ENCODE measurements at places on chromosomes 13 and 19. TPM values are rescaled to one million over a fixed set of nuclear protein-coding genes. Genes with fewer than 3 reads are reported as not detected.

ZNF43 gene
- total RNA-seq, result 36.8 TPM

GRCh38 chr19:50465986-50466705, 10.2 kb upstream of the EMC10 start:
- no peaks in the 10 kb centered on the region for H3K36me3 ChIP-seq
- no peaks in the 10 kb centered on the region for H3K27me3 ChIP-seq
- H3K27ac ChIP-seq, result no peak overlapping the region
- no peak overlapping the region for H3K4me3 ChIP-seq
- H3K4me1 ChIP-seq, result peaks cover 2% of the 10 kb centered on the region
- no peak for DNase-seq

TUBB4A gene
- 0.40 TPM for total RNA-seq

GRCh38 chr13:36192166-36192565, 22.2 kb downstream of the SOHLH2 start:
- H3K36me3 ChIP-seq, result no peaks in the 10 kb centered on the region
- no peak overlapping the region for H3K27ac ChIP-seq
- H3K4me1 ChIP-seq, result no peaks in the 10 kb centered on the region

DNA sequence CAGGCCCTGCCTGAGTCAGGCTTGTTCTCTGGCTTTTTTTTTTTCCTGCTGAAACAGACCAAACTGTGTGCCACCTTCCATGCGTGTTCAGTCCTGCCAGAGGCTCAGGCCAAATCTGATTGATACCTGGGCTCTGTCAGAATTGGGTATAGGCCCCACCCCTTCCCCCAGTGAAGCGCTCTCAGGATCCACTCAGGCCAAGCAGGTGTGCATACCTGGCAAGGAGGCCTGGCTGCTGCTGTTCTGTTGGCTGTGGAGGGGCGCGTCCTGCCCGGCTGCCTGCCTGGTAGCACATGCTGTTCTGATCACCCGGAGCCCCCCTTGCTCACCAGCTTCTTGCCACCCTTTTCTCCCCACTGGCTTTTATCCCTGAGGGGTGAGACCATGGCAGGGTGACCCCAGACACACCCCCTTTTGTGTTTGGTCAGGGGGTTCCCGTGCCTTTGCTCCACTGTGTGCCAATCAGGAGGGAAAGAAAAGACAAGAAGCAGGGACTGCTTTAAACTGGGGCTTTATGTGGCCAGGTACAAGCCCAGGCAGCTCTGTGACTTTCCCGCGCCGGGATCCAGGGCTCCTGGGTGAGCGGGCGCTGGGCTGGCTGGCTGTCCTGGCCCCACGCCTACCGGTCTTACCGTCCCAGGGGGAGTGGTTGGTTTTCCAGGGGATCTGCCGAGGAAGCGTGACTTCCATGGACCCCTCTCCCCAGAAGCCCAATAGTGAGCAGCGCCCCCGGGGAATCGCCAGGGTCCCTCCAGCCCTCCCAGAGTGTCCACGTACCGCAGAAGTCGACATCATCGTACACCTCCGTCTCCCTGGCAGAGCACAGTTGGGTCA, 12.7 kb downstream of the PRAM1 start:
- DNase-seq, result no peak
- no peak overlapping the region for H3K27ac ChIP-seq
- no peak overlapping the region for H3K4me3 ChIP-seq
- H3K4me1 ChIP-seq, result peaks cover 41% of the 10 kb centered on the region

DNA sequence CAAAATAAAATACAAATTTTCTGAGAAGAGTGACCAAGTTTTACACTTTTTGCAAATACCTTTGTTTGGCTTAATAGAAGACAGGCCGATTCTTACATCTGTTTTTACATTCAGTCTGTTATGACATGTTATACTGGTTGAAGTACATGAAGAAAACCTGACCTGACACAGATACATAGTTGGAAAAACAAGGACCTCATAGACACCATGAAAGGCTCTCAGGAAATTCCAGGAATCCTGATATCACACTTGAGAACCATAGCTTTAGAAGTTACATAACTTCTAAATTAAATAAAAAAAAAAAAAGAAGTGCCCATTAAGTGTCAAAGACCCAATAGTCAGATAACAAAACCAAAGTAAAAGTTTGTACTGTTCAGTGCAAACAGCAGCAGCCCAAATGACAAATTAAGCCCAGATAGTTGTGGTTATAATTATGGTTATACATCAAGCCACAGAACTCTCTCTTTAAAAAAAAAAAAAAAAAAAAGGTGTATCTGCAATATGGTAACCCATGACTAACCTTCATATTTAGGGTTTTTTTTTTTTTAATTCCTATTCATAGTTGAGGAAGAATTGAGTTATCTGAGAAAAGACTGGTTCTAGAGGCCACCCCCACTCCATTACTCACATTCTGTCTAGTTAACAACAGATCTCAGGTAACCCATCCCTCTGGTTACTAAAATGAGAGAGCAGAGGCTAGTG, 19.8 kb downstream of the RBM26 start:
- no peak overlapping the region for H3K4me3 ChIP-seq
- no peak for DNase-seq
- peaks cover 3% of the 10 kb centered on the region for H3K4me1 ChIP-seq

DNA sequence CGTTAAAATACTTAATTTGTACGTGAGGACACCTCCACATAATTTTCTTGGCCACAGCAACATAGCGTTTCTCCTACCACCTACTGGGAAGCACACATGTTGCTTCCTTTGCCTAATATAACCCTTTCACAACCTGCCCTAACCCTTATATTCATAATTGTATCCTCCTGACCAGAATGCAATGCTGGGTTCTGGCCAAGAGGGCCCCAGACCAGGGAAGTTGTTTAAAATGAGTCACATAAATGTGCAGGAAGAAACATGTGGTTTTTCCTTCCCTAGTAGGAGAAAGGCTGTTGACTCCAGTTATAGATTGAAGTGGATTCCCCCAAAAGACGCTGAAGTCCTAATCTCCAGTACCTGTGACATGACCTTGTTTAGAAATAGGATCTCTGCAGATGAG, 187.3 kb downstream of the NUFIP1 start:
- no peak overlapping the region for H3K4me3 ChIP-seq
- no peaks in the 10 kb centered on the region for H3K36me3 ChIP-seq
- no peak for DNase-seq
- H3K27ac ChIP-seq, result no peak overlapping the region
- H3K4me1 ChIP-seq, result no peaks in the 10 kb centered on the region

SPRY2 gene
- total RNA-seq, result 2.7 TPM

DNA sequence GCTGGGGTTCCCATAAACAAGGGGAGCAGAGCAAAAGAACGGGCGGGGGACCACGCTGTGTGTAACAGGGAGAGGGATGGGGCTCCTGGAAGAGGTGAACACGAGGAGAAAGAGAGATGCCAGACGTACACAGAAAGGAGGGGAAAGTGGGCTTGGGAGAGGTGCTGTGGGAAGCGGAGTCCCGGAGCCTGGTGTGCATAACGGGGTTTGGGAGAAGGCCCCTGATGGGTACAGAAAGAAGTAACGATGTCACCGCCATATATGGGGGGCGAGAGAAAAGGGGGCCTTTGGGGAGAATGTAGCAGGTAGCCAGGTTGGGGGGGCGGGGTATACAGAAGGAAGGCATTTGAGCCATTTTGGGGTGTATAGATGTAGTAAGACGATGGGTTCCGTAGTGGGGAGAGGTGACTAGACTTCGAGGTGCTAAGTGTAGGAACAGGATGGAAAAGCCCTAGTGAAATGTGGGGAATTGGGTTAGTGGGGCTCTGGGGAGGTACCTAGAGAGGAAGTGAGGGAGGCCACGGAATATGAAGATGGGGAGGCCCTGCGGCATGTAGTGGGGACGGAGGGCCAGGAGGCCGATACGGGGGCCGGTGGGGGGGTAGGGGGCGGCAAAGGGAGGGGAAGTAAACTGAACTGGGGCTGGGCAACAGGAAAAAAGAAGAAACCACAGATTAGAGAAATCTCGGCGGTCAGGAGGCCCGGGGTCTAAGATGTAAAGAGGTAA, 787 bp downstream of the ZNF580 start:
- peaks cover 62% of the 10 kb centered on the region for H3K4me1 ChIP-seq
- peaks cover 13% of the 10 kb centered on the region for H3K36me3 ChIP-seq
- H3K27ac ChIP-seq, result peak overlapping the region; percentile 68
- no peak for DNase-seq

C19orf47 gene
- 16.1 TPM for total RNA-seq

CYSLTR2 gene
- total RNA-seq, result 5.3 TPM

DNA sequence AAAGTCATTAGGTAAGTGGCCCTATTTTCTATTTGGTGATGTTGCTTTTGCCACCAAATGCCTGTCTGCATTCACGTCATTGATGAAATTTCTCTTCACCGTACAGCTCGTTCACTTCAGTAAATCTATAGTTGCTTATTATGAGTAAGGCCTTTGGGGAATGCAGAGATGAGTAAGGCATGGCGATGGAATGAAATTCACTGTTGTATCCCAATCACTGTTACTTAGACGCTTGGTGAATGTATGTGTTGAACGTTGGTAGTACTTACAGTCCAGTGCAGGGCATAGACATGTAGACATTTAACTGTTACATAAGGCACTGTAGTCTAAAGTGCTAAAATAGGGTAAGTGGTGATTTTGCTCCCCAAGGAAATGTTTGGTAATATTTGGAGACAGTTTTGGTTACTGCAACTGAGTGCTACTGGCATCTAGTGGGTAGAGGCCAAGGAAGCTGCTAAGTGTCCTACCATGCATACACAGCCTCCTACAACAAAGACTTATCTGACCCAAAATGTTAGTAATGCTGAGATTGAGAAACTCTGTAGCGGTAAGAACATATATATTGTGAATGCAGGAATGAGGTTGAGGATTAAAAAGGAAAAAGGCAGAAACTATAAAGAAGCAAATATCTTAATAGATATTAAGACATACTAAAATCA, 5.8 kb downstream of the AKAP11 start:
- H3K4me1 ChIP-seq, result no peaks in the 10 kb centered on the region
- no peak overlapping the region for H3K4me3 ChIP-seq
- DNase-seq, result no peak
- no peak overlapping the region for H3K27ac ChIP-seq
- no peaks in the 10 kb centered on the region for H3K27me3 ChIP-seq

KIR3DL1 gene
- 97.1 TPM for total RNA-seq

DNA sequence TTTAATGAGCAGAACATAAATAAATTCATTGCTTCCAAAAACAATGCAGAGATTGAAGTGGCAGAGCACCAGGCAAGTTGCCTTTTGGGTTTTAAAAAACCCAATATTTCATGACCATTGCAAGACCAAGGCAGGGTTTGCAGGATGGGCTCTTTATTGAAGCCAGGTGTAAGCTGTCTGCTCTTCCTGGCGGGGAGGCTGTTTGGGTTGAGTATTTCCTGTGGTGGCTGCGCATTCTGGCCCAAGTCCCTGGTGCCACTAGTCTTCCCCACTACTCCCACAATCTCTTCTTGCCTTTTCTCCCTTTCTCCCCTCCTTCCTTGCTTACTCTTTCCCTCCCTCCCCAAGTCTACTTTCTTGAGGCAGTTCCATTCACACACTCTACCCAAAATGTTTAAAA, 116.4 kb downstream of the AKAP11 start:
- H3K27me3 ChIP-seq, result no peaks in the 10 kb centered on the region
- H3K4me3 ChIP-seq, result no peak overlapping the region
- peaks cover 17% of the 10 kb centered on the region for H3K4me1 ChIP-seq
- peak; percentile 31 for DNase-seq
- H3K36me3 ChIP-seq, result no peaks in the 10 kb centered on the region
